ENCODE measurements at places on chromosomes 5 and 9.

- DNase-seq: no peak
These were observed 381.6 kb upstream of the ADAMTS16 start for GRCh38 chr5:4758550-4758949.

- no peak for DNase-seq
These were observed 28.0 kb upstream of the IFNK start for GRCh38 chr9:27496135-27496504.

DNA sequence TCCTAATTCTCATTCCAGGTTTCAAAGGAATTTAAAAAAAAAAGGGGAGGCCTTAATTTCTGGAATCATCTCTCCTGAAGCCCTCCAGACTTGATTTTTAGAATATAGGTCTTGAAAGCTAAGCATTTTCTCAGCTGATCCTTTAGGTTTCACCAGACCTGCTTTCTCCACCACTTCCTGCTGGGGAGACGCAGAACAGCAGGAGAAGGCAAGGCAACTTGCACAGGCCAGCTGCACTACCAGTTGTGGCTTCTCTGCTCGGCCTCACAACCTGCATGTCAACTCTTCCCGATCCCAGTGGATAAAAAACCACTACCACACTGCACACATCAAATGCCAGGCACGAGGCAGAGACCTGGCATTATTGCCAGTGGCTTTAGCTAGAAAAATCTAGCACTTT is 119.8 kb downstream of the SIL1 start:
- no peak for DNase-seq

GRCh38 chr9:88922091-88922490 is 69.2 kb upstream of the S1PR3 start:
- DNase-seq: peak; percentile 23

- DNase-seq: no peak
These were observed 587.7 kb upstream of the GRAMD2B start for GRCh38 chr5:125835293-125836172.

DNA sequence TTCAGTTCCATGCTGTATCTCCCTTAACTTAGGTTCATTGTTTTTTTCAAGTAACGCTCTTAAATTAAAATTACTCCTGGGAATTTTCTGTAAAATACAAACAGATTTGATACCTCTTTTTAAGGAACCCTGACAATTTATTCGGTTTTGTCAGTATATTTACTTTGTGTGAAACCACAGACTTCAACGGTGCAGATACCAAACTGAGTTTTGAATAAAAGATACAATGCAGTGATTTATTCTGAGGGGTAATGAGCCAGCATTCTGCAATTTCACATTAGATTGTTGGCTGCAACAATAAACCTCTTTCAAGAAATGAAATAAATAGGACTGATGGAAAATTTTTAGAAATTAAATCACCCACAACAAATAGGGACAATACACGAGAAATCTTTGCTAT is 308.6 kb upstream of the EDIL3 start:
- no peak for DNase-seq

- DNase-seq: no peak
These were observed 103.4 kb upstream of the GNA14 start for GRCh38 chr9:77751341-77752091.

- DNase-seq: no peak
These were observed 720 bp downstream of the NADK2 start for GRCh38 chr5:36240779-36241630.

DNA sequence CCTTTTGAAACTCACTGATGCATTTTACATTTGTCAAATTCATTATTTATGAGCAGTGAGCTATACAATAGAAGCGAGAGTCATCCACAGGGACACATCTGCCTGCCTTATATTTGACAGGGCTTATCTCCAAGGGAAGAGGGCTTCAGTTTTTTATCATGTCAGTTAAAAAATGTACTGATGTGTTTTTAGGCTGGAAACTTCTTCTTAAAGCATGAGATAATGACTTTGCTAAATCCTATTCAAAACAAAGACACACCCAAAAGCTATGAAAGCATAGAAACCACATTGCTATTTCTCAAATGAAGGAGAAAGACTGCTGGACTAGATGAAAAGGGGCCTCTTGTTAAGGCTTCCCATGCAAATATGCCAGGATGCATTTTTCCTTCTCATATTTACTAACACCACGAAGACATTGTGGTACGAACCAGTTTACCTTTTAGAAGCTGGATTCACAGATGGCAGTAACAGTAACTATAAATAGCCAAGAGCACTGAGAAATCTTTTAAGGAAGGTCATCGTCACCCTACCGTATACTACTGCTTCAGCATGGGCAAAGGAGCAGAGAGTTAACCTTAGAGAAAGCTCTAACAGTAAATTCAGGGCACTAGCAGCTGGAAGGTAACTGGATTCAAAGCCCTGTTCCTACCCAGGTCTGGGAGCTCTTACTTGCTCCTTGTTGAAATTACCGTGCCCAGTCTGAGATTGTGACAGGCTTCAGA is 86.3 kb upstream of the IFNK start:
- DNase-seq: no peak

DNA sequence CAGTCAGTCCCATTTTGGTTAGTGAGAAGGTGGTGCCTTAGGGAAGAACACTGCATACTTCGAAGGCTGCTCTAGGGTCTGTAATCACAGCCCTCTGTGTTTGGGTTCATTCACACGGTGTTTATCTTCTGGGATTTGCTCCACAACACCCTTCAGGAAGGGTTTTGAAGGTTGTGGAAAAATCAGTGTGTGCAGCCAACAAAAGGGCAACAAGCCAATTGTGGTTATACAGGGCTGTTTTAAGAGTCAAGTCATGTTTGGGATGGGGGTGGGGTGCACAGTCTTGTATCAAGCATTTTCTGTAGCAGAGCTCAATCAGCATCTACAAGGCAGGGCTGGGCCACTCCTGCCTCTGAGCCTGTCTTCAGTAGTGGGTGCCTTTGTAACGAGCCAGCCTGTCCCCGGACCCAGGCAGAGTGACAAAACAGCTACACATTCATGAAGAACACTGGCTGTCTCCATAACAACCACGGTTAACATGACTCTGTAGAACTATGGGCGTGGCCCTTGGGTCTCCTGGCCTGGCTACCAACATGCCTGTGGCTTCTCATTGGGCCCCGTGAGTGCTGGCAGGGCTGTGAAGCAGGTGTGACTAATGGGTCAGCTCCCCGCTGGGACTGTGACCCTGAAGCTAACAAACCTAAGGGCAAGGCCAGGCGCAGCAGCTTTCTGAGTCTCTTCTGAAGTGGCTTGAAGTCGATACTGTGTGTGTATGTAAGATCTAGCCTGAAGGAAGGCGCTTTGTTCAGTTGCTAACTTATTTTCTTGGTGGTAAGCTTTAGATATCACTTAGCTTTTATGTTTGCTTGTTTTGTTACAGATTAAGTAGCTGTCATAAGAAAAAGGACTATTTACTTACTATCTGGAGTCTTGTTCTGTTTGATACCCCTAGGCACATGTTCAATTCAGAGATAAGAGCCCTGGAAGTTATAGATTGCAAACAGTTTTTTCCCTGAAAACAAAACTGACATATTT is 27.9 kb upstream of the GOLM1 start:
- no peak for DNase-seq

DNA sequence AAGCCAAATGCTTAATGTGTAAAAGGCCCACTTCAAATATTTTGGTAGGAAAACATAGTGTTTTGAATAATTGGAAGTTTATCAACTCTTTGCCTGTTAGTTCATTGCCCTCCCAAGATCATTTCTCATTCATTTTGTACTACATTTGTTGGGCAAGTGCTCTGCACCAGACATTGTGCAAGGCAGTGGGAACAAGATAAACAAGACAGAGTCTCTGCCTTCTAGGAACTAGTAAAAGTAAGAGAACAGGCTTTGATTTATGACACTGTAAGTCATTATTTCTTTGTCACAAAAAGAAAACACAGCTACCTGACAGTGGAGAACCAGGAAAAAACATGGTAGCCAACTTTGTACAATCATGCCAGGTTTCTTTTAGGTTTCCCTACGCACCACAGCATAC is 63.7 kb upstream of the PAM start:
- DNase-seq: no peak

DNA sequence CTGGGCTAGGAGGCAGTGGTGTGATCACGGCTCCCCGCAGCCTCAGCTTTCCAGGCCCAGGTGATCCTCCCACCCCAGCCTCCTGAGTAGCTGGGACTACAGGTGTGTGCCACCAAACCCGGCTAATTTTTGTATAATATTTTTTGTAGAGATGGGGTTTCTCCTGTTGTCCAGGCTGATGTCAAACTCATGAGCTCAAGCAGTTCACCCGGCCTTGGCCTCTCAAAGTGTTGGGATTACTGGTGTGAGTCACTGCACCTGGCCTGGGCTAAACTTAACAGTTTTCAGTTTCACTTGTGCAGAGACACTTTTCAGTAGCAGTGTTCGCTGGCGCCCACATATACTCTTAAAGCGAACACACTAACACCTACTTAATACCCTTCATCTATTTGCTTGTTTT is 205.6 kb upstream of the ZNF608 start:
- DNase-seq: no peak

DNA sequence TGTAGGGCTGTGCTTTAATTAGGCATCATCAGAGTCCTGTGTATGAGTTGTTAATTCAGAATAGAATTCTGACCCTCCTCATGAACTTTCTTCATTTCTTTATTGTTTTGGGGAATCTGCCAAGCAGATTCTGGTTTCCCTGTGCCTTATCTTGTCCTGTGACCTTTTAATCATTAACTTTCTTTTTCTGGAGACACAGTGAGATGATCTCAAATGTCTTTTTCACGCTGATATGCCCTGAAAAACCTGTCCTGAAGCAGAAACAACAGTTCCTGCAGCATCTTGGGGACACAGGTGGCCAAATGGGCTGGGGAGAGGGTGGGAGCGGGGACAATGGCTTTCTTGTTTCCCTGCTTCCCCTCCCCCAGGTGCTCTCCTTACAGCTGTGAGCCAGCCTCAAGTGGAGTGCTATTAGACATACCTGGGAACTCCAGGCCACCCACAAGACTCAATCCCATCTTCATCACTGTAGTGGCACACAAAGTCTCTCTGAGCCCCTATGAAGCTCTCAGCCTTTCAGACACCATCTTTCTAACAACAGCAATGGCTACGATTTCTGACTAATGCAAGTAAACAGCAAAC is 213.8 kb downstream of the ATP10B start:
- DNase-seq: no peak

GRCh38 chr9:129828051-129828450 is 4.1 kb upstream of the TOR1A start:
- DNase-seq: no peak

DNA sequence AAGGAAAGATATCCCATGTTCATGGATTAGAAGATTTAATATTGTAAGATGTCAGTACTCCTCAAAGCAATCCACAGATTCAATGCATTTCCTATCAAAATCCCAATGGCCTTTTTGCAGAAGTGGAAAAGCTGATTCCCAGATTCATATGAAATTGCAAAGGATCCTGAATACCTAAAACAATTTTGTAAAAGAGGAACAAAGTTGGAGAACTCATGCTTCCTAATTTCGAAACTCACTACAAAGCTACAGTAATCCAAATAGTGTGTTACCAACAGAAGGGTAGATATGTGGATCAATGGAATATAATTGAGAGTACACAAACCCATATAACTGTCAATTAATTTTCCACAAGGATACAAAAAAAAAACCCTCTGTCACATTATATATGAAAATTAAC is 154.3 kb upstream of the ZNF618 start:
- DNase-seq: no peak

GRCh38 chr5:79329453-79329852 is 93.5 kb downstream of the JMY start:
- no peak for DNase-seq
